Activated CD4-positive, alpha-beta T cell treated with anti-CD3 and anti-CD28 coated beads, Interleukin-2, Interleukin-6, amounts not matched to agents 100 ng/mL and 50 ng/mL, durations not matched to agents 16 hours and 8 hours (primary cell): ENCODE measurements at places on chromosomes 1 and 21.

DNA sequence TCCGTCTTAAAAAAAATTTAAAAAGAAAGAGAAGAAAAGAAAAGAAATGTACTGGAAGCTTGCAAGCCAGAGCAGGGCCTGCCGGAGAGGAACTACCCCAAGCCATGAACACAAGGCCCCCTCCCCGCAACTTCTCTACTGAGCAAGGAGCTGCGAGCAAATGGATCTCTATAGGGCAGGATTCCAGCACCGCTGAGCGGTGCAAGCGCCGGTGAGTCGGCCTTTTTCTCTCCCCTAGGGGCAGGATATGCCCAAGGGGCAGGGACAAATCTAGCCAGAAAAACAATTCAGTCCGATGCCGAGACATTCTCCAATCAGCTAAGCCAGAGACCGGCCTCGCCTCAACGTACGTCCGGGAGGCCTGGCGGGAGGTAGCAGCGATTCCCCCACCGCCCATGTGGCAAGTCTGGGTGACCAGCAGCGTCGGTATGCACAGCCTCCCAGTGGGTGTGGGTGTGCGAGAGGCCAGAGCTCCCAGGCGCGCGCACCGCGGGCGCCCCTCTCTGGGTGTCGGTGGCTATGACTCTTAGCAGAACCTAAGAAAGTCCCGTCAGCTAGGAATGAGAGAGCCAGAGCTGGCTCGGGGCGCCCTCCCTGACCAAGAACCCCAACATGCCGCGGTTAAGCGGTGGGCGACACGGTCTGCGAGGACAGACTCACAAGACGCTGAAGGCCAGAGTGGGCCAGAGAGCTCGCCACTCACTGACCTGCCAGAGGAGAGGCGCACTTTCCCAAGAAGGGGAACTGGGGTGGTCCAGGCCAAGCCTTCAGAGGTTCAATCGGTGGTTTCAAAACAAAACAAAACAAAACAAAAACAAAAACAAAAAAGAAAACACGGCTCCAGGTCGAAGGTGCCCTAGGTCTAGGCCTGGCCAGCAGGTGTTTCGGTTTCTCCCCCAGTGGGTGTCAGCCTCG lies 1.9 kb downstream of the CSMD2 start:
- peak; percentile 62 for DNase-seq

DNA sequence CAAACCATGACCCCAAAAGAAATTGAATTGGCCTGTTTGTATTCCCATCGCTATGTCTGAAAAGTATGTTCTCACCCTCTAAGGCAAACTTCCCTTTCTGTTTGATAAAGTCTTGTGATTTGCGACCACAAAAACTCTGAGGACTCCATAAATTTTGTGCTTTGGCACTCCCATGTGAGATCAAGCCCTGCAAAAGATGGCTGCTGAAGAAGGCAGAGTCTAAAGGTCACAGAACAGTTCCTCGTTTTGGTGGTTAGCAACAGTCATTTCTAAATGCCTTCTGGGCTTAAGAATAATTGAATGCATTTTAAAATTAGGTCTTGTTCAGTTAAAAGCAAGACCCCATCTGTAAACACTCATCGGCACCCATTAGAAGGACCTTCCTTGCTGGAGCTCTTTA lies 441.6 kb downstream of the OMA1 start:
- DNase-seq = no peak

GRCh38 chr1:230730977-230731376 lies 16.2 kb upstream of the CAPN9 start:
- DNase-seq = no peak

DNA sequence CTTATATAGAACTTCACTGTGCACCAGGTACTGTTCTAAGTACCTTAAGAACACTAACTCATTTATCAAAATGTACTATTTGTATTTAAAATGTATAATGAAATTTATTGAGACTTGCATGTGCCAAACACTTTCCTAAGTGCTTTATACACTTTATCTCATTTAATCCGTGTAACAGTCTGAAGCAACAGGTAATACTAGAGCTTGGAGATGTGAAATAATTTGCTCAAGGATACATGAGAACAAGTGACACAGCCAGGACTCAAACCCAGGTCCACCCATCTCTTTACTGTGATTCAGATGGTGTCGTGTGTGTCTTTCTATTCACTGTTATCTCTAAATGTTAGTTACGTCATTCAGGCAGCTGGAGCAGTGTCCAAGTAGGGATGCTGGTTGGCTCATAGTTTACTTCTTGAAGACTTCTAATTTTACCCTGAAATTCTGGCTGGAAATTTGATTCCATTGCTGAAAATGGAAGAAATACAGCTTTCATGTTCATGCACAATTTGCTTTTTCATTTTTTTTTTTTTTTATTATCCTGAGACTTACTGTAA lies 169.7 kb upstream of the UBE2U start:
- DNase-seq = no peak

- DNase-seq = no peak
These were observed 112.5 kb downstream of the ADSS2 start for GRCh38 chr1:244339073-244339692.

- no peak for DNase-seq
These were observed 559.0 kb upstream of the PLXNA2 start for GRCh38 chr1:208803011-208803811.

GRCh38 chr1:188988589-188988988 lies 1489.1 kb downstream of the BRINP3 start:
- no peak for DNase-seq
